BJ (cell line): ENCODE measurements at places on chromosomes 13 and 19. TPM values are rescaled to one million over a fixed set of nuclear protein-coding genes. Genes with fewer than 3 reads are reported as not detected.

Gene NCCRP1
- polyA plus RNA-seq = 0.04 TPM in 2 replicates

Gene GNA15
- polyA plus RNA-seq = 0.06 TPM in 1 of 2 replicates, not detected in the other

Gene ZNF763
- polyA plus RNA-seq = 1.6 and 2.2 TPM in 2 replicates

Gene MRPS12
- polyA plus RNA-seq = 32.0 and 49.3 TPM in 2 replicates

Gene FGF21
- polyA plus RNA-seq = not detected in 2 replicates

Gene TMEM145
- polyA plus RNA-seq = 0.07 TPM in 1 of 2 replicates, not detected in the other

DNA sequence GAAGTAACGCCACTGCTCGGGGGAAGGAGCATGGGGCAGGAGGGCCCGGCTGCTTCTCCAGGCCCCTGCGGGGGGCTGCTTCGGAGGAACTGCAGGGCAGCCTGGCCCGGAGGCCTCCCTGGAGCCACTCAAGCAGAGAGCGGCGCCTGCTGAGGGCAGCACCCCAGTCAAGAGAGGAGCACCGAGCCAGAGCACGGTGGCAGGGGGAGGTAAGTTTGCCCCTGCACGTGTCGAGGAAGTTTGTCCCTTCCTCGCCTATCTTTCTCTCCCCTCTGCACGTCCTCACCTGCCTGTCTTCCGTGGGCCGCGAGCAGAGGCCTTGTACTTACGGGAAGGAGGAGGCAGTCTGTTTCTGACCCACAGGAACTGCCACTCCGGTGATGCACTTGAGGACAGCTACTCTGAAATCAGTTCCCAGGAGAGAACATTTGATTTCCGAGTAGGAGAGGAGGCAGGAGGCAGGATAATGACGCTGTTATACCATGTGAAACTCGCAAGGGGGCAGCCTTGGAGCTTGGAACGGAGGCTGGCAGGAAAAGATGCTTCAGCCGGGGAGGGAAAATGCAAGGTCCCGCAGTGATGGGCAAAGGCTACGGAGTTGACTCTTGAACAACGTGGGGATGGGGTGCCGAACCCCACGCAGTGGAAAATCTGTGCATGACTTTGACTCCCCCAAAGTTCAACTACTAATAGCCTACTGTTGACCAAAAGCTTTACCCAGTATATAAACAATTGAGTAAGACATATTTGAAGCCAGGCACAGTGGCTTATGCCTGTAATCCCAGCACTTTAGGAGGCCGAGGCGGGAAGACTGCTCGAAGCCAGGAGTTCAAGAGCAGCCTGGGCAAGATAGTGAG, 5.0 kb downstream of the FFAR1 start:
- peak; percentile 3 for DNase-seq

- DNase-seq = no peak
Observed at GRCh38 chr19:7869453-7869909, 4.7 kb downstream of the PRR36 start.

DNA sequence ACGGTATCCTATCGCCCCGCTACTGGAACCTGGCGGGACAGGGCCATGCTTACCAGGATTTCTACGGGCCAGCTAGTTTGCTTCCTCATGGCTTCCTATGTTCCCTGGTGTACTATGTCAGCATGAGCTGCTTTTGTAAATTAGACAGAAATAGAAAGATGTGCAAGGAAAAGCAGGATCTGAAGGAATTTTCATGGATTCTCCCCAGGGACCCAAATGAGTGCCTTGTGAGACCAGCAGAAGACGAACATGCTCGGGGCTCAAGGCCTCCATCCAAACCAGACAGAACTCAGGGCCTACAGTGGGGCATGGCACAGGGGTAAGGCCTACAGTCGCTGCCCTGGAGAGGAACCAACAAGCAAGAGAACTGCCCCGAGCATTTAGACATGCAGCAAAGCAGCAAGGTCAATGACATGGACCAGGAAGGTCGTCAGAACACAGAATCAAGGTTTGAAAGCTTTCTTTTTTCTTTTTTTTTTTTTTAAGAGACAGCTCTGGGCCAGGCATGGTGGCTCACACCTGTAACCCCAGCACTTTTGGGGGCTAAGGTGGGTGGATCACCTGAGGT, 17.3 kb downstream of the EPS15L1 start:
- no peak for DNase-seq

DNA sequence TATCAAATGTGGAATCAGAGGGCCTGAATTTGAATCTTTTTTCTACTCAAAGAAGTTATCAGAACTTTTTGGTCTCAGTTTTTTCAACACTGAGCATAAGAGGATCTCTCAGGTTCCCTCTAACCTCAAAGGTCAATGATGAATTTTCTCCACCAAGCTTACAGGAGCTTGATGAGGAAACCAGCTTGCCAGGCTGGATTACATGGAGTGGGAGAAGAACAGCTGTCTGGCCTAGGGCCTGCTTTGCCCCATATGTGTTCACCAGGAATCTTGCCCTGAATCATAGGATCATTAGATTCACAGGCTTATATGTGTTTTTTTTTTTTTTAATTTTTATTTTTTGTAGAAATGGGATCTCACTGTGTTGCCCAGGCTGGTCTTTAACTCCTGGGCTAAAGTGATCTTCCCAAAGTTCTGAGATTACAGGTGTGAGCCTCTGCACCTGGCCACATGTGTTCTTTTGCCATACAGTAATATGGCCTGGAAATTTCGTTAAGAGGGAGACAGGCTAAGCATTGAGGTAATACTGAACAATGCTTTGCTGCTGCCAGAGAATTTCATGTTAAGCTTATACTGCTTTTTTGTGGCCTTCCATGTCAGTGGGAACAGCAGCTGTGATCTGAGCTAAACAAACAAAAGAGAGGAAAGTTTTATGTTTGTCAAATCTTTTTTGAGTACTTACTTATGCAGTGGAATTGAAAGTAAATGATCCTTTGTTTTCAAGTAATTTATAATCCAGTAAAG, 110.6 kb downstream of the DNAJC3 start:
- no peak for DNase-seq

DNA sequence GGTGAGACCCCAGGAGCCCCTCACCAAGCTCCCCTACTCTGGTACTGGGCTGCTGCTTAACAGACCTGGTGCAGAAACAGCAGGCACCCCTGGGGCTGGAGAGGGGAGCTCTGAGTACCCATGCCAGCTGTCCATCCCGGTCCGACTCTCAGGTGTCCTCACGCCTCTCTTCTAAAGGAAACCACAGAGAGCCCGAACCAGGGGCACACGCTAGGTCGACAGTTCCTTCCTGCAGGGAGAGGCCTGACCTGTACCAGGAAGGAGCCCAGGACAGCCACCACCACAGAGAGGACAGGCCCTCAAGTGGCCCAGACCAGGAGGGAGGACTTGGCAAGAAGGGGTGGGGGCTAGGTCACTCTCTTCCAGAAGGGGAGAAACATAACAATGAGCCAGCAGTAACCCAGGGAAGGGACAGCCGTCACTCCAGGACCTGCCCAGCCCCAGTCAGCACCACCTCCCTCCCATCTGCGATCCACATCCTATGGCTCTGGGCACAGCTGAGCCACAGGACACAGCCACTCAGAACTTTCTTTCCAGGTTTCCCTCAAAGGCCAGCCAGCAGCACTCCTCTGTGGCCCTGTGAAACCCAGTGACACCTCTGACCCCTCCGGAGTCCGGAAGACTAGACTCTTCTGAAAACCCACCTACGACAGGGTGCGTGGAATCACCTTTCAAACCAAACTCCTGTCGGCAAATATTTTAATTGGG, 13.0 kb upstream of the SLC35E1 start:
- no peak for DNase-seq

DNA sequence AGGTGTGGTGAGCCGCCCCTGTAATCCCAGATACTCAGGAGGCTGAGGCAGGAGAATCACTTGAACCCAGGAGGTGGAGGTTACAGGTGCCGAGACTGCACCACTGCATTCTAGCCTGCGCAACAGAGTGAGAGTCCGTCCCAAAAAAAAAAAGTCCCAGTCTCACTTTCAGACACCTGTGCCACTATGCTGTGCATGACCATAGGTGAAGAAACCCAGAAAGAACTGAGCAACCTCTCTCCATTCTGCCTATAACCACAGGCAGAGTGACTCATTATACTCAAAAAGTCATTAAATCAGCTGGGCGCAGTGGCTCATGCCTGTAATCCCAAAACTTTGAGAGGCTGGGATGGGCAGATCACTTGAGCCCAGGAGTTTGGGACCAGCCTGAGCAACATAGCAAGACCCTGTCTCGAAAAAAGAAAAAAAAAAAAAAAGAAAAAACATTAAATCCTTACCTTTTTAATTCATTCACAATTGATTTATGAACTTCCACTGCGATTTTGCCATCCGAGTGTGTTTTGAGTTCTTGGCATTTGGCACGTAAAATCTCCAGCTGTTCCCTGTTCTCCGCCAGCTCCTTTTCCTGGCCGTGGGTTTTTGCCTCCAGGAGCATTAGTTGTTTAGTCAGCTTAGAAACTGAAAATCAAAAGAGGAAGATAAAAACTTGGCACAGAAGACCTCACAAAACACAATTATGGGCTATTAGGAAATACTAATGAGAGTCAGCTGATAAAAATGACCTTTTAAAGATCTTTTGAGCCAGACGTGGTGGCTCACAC, 45.5 kb upstream of the SLC7A9 start:
- DNase-seq = no peak

- DNase-seq = no peak
Observed at GRCh38 chr13:88294368-88294767, 623.2 kb downstream of the SLITRK5 start.

GRCh38 chr13:72657379-72657778, 70.0 kb downstream of the MZT1 start:
- DNase-seq = no peak

- DNase-seq = no peak
Observed at GRCh38 chr13:77406644-77407440, 79.9 kb upstream of the MYCBP2 start.

DNA sequence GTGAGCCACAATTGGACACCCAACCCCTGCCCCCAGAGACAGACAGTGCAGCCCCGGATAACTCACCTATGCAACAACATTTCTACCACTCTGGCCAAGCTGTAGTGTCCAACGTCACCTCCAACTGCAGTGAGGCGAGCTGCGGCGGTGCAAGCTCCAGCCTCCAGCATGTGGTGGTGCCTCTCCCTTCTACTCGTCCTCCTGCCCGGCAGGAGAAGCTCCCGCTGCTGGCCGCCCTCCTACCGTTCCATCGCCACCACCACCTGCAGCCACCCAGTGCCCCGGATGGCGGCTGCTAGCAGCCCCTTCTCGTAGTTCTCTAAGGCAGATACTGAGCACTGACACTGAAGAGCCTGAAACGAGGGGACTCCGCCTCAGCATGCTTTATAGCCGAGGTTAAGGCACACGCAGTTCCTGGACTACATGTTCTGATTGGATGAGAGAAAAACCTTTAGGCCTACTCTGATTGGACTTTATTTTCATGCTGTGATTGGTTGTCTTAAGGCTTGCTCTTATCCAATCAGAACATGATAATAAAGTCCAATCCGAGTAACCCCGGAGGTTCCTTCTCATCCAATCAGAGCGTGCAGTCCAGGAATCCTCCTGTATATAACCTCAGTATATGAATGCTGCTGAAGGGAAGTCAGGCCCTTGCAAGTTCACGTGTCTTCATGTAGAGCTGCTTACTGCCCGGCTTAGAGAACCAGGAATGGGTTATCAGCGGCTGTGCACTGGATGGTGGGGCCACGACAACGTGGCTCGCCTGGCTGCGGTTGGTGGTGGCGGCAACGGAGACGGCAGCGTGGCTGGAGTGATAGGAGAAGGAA, 63.5 kb downstream of the TUBA3C start:
- no peak for DNase-seq

- no peak for DNase-seq
Observed at GRCh38 chr13:45297456-45298205, 43.4 kb downstream of the TPT1 start.

GRCh38 chr19:18589380-18590272, 1.0 kb downstream of the REX1BD start:
- no peak for DNase-seq

- DNase-seq = no peak
Observed at GRCh38 chr13:50780201-50781015, 63.1 kb downstream of the DLEU7 start.

DNA sequence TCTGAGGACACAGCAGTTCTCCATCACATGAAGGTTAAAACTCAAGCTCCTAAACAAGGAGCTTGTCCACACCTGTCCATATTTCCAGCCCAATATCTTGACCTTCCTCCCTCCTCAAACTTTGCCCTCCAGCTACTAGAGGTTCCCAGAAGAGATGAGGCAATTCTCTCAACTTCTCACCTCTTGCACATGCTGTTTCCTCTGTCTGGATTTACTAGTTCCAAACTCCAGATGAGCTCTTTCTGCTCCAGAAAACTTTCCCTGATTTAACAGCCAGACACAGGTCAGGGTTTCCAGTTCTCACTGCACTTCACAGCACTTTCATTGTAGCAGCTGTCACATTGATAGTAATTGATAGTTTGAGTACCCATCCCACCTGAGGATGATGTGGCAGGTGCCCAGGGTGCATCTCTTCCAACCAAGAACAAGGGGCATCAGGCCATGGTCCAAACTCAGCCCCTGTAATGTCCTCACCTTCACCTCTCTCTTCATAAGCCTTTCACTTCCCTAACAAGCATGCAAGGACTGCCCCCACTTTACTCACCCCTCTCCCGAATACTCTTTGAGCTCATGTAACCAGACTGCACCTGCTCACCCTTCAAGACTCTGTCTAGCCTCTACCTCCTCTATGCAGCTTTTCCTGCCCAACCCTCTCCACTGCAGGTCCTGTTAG, 3.0 kb upstream of the WDFY2 start:
- DNase-seq = no peak

- no peak for DNase-seq
Observed at GRCh38 chr13:24207841-24208667, 47.5 kb downstream of the SPATA13 start.

DNA sequence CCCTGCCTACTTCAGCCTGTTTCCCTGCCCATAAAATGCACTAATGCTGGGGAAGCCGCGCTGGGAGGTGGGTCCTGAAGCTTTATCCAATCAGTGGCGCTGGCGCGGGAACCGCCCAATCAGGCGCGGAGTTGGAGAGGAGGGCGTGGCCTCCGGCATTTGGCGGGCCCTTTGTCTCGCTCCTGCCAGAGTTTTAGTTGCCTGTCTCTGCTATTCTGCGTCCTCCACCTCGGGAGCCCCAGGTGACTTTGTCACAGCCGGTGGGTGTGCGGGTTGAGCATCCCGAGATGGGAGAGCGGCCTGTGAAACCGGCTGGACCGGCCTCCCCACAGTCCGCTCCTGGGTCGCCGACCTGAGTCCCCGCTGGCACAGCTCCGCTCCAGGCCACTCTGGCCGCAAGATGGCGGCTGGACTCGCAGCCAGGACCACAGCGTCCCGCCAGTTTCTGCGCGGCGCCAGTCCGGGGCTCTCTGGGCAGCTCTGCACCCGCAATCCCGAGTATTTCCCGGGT, 30.7 kb upstream of the ZNF429 start:
- no peak for DNase-seq

- DNase-seq = no peak
Observed at GRCh38 chr13:51630288-51630615, 46.0 kb downstream of the WDFY2 start.

DNA sequence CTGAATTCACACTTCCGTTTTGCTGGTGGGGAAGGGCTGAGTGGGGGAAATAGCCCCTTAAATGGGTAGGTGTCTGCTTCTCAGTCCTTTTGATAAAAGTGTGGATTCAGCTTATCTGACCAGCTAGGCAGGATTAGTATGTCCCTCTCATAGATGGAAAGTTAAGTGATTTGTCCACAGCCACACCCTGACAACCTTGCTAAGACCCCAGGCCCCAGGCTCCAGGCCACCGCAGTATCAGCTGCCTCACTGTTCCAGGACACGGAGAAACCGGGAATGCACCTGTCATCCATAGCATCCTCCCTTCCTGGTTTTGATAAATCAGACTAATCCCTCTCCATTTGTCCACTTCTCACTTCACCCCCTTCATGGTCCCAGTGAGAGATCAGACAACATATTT, 197.7 kb downstream of the USP12 start:
- DNase-seq = no peak

- DNase-seq = no peak
Observed at GRCh38 chr19:54903303-54903702, 2.6 kb upstream of the NCR1 start.
